ENCODE measurements at places on chromosomes 16 and 17.

- DNase-seq, result no peak
These were observed 581.8 kb downstream of the HS3ST4 start for GRCh38 chr16:26273607-26274006.

DNA sequence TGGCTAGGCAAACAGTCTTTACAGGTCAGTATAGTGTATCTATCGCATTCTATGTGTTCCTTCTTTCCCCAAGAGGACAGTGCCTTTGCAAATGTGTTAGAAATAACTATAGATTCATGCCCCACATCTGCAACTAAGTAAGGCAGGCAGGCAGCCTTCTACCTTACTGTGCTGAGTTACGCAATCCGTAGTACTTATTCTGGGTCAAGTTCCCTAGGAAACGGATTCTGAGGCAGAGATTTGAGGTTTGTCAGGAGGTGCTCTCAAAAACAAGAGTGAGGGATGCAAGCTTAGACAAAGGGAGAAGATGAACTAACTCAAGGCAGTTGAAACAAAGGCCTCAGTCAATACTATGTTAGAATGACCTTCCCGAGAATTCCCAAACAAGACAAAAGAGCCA is 12.7 kb upstream of the ANKFY1 start:
- DNase-seq, result no peak

DNA sequence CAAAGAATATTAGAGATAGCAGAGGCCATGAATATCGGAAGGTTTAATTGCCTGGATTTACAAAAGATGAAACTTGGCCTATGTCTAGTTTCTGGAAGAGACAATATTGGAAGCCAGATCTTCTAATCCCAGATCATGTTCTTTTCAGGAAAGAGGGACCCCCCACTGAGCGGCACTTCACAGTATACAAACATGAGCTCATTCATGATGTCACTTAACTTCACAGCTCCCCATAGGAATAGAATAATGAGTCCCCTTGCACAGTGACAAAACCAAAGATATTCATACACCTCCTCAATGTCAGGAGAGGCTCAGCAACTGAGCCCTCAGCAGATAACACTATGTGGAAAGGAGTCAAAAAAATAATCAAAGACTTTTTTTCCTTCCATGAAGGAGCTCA is 147.5 kb downstream of the CDH11 start:
- no peak for DNase-seq

- DNase-seq, result no peak
These were observed 19.9 kb upstream of the PLLP start for GRCh38 chr16:57304169-57305061.

DNA sequence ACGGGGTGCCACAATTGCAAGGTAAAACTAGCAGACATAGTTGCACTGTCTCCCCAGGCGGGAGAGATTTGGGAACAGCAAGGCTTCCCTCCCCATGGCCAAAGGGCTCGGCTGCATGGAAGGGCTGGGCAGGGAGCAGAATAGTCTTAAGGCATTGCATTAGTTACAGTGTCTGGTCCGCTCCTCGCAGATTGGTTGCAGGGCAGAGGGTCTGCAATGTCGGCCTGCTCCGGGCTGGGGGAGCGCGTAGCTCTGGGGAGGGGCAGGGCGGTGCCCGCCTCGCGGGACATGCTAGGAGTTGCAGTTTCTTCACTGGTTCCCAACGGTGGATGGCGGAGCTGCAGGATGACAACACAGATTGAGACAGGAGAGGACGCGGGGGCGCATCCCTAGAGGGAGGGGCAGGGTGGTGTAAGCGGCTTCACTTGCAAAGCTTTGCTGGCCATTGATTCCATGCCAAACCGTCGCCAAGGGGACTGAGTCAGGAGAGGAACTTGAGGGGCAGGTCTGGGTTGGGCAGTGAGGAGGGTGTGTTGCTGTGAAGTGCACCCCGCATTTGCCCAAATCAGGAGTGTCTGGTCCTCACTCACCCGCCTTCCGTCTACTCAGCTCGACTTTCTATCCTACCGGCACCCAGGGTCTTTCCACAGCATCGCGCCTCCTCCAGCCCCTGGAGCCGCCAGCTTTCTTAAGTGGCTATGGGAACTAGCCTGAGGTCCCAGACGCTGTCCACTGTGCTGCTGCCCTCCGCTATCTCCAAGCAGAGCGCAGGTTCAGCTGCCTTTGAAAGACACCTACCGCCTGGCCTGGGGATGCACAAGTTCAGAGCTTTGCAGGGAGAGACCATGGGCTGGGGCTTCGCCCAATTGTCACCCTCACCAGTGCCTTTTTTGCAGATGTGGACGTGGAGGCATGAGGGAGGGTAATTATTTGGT is 1748.9 kb downstream of the TP53TG3F start:
- no peak for DNase-seq

GRCh38 chr17:17859909-17860765 is 23.4 kb upstream of the SREBF1 start:
- DNase-seq, result peak; percentile 64

GRCh38 chr16:78325468-78326352 is 226.3 kb downstream of the WWOX start:
- no peak for DNase-seq

DNA sequence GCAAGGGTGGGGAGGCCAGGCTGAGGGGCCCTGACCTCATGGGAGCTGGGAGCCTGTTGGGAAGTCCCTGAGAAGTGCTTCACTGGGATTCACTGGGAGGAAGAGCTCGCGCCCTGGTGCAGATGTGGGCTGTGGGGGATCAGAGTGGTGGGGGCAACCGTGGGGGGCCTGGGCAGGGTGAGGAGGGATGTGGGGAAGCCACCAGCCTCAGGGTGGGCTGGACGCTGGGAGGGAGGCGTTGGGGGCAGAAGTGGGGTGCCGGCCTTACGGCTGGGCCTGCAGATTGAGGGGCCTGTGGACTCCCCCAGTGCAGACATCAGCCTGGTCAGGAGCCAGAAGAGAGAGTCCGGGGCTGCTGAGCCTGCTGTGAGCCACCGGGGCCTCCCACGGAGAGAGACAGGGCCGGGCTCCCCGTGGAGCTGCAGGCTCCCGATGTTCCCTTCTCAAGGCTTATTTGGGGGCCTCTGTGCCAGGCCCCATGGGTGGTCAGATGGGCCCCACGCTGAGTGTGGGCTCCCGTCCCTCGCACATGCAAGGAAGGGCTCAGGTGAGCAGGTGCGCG is 7.8 kb downstream of the DPEP1 start:
- no peak for DNase-seq

DNA sequence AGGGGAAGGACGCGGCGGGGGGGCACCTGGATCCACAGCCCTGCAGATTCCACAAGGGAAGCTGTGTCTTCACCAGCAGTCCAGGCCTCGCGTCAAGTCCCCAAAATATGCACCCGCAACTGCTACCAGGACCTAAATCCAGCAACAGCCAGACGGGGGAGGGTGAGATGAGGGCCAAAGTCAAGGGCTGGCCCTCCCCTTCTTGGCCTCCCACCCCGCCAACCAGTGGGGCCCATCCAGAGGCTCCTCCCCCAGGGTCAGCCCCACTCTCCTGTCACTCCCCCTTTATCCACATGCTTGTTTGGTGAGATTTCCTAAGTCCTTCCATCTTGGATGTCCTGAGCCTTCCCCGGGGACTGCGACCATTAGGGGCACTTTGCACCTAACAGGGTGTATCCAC is 138.7 kb downstream of the ENGASE start:
- no peak for DNase-seq

All from NCI-H524 (cell line).